ENCODE measurements at places on chromosomes 1 and 21. TPM values are rescaled to one million over a fixed set of nuclear protein-coding genes. Genes with fewer than 3 reads are reported as not detected.

The WNT9A gene
- total RNA-seq: 0.99 TPM

The PLD5 gene
- under 0.01 TPM for total RNA-seq

DNA sequence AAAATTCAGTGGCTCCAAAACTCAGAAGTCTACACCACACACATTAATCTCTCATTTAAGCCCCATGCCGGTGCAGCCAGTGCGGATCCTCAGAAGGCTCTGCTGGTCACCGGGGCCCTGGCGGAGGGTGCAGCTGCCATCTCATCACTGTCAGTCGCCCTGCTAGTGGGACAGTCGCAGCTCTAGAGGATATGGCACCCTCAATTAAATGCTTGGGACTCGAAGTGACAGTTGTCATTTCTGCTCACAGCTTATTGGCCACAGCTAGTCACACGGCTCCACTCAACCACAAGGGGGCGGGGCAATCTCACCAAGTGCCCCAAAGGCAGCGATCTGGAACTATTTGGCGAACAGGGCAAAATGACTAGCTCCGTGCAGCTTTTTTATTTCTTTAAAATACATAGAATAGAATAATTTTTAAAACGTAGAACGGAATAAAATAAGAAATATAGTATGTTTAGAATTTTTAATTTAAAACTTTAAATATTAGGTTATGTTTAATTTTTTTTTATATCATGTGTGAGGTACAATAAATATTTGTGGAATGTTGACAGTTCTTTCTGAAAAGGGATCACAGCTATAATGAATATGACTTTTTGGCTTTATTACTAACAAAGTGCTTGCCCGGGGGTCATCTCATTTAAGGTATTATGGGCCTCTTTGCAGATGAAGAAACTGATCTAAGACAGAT is 8.0 kb upstream of the MAN1C1 start:
- peak; percentile 74 for DNase-seq

GRCh38 chr1:44327679-44328491 is 27.2 kb downstream of the ERI3 start:
- DNase-seq: peak; percentile 100

DNA sequence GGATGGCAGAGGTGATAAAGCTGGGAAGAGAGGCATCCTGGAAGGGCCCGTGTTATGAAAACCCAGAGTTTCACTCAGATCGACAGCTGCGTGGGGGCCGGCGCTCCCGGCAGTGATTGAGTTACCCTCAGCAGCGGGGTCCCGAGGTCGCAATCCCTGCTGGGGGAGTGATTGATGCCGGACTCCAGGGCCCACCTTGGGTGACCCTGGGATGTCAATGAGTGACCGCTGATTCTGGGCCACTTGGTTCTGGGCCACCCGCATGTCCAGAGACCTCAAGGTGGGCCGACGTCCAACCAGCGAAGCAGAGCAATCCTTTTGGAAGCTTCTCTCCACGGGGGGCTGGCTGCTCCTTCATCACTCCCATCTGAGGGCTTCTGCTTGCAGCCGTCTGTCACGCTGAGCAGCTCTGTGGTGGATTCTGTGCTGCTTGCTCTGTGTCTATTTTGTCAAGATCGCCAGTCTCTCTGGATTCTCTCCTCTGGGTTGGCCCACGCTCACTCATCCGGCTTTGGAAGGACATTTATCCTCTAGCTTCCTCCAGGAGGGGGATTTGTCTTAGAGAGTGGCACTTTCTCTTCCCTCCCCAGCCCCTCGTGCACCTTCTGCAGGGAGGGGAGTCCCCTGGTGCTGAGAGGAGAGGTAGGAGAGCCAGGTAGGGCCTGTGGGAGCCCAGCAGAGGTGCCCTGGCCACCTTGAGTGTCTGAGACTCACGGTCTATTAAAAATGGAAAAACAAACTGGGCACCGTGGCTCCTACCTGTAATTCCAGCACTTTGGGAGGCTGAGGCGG is 110.9 kb upstream of the C1orf174 start:
- no peak for DNase-seq

All from fibroblast of the aortic adventitia (primary cell).